Fibroblast of the conjunctiva (primary cell): ENCODE measurements at places on chromosomes 2 and 18.

DNA sequence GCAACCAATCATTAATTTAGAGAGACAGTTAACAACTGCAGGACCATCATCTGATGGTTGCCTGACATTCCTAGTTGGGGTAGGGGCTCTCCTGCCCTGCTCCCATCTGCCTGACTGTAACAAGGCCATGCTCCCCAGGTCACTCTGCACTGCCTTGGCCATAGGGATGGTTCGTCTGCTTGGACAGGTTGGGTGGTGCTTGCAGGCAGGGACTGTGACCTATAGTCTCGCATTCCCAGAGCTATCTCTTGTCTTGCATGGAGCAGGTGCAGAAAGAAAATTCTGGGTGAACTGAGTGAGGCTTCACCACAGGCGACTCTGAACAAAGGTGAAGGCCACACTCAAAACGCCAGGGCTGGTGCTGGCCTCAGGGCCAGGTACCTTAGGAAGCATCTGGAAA, 64.7 kb downstream of the EMILIN2 start:
- DNase-seq: no peak

- DNase-seq: no peak
These were observed 99.9 kb upstream of the CRACDL start for GRCh38 chr2:99035920-99036319.

DNA sequence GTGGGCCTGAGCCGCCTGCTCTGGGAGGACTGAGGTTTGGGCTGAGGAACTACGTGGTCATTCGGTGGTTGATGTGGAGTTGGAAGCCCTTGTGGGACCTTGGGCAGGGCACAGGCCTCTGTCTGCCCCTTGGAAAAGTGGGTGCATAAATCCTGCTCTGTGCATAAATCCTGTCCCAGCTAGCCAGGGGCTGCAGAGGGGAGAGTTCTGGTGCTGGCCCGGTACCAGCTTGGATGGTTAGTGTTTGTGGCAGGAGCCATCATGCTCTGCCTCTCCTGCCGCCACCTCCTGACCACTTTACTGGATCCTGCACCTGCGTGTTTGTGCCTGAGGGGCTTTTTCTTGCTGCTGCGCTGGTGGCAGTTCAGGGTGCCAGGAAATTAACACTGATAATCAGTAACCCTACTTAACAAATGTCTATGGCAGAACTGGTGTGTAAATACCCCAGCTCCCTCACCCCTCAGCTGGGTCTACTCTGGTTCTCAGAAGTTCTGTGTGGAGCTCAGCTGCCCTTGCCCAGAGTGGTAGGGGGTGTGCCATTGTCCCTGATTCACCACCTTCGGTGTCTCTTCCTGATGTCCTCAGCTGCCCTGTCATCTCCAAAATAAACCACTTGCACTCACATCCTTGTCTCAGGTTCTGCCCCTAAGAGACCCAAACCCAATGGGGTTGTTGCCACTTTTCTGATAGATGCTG, 156.8 kb downstream of the GLI2 start:
- no peak for DNase-seq

- DNase-seq: no peak
These were observed 267.6 kb downstream of the TMX3 start for GRCh38 chr18:68447286-68447685.

DNA sequence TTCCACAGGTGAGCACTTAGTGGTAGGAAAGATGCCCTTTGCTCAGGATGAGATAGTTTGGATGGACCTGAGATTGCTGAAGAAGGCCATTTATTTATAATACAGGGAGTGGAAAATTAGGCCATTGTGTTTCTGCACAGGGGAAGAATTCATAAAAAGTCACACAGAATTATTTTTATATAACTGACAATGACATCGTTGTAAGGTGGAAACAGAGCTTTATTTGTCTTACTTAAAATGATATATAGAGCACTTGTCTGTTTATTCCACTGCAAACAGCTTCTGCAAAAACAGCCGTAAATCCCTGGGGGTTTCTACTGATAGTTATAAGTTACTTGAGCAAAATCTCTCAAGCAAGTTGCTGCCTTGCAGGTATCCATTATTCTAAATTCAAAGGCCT, 158.1 kb upstream of the ZNF521 start:
- DNase-seq: no peak

DNA sequence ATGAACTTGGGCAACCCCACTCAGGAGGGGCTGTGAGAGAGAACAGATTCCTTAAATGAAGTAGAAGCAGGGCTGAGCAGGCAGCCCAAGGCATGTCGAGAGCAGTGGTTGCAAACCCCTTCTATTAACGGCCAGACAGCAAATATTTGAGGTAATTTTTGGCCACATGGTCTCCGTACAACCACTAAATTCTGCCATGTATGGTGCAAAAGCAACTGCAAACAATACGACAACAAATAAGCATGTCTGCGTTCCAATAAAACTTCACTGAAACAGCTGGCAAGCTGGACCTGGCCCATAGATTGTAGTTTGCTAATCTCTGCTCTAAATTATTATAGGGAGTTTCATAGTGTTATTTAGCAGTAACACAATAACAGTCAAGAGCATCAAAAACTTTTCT, 217.0 kb upstream of the ZNF521 start:
- DNase-seq: no peak

DNA sequence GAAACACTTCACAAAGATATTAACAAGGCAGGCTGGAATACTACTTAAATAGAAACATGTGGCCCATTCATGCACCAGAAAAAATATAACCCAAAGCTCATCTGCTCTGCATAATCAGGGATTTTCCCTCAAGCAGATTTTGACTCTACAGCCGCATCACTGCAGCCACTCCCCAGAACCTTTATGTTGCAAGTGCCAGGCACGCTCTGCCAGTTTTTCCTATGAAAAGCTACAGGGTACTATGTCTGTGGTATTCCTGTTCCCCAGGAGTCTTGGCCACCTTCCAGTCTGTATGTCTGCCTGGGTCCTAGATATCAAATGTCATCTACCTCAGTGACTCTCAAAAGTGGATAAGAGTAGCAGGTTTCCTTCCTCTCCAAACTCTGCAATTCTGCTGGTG, 3.8 kb downstream of the COA5 start:
- DNase-seq: no peak

- peak; percentile 24 for DNase-seq
These were observed 115.5 kb upstream of the ITGA6 start for GRCh38 chr2:172311921-172312345.

- no peak for DNase-seq
These were observed 34.8 kb downstream of the MYO3B start for GRCh38 chr2:170212625-170213280.

- no peak for DNase-seq
These were observed 177.8 kb upstream of the SCN7A start for GRCh38 chr2:166671801-166672200.
